Stimulated activated CD8-positive, alpha-beta memory T cell treated with anti-CD3 and anti-CD28 coated beads, Interleukin-15, amount 100 ng/mL, for 4 hours (primary cell): ENCODE measurements at places on chromosomes 5 and 9.

DNA sequence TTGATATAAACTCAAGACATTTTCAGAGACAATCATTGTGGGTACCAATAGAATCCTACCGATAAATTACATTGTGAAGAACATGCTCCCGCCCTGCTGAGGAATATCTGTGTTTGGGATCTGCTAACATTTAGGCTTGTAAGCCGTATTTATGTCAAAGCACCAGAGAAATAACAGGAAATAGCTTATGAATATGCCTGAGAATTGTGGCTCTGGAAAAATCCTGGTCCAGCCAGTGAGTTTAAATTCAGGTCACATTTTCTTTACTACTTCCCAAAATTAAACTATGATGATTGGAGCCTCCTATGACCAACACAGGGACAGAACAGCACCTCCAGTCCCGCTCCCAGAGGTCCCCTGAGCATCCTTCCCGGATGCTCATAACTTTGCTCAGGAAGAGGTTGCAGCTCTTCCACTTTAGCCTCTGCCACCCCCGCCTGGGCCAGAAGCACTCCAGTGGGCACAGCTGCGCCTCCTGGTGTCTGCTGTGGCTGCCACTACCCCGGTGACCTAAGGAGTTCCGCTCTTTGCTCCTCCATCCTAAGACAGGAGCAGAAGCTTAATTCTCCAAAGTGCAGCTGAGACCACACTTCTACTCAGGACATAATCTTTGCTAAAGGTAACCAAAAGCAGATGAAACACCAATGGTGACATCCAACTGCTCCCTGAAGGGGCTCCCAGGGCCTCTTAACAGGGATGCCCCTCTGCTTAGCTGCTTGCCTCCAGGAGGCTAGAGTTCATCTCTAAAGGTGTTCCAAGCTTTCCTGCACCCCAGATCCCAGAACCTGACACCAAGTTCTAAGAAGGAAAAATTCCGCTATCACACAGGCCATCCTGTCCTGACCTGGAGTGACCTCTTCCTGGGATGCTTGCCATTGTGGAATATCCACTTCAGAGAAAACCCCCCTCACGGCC, 58.8 kb downstream of the SLC1A1 start:
- DNase-seq = no peak

- no peak for DNase-seq
Observed at GRCh38 chr5:136106351-136107031, 26.2 kb upstream of the SMAD5 start.

- DNase-seq = no peak
Observed at GRCh38 chr5:171175746-171176145, 133.3 kb upstream of the TLX3 start.

DNA sequence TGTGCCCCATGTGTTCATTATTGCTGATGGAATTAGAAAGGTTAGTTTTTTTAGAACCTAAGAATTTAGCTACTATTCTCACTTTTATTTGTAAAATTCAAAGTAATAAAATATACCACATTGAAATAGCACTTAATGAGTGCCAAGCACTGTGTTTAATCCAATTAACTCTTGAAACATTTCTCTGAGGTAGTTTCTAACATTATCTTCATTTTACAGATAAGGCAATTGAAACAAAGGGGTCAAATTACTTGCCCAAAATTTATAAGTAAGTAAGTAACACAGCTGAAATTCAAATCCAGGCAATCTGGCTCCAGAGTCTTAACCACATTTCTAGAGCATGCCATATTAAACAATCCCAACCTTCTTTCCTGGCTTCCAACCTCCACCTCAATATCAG, 84.2 kb downstream of the MLLT3 start:
- DNase-seq = no peak

GRCh38 chr9:98081477-98082219, 25.1 kb downstream of the NANS start:
- DNase-seq = no peak

GRCh38 chr5:78522476-78523260, 125.9 kb downstream of the LHFPL2 start:
- DNase-seq = no peak

- DNase-seq = no peak
Observed at GRCh38 chr5:166166071-166166470, 2125.4 kb upstream of the WWC1 start.

DNA sequence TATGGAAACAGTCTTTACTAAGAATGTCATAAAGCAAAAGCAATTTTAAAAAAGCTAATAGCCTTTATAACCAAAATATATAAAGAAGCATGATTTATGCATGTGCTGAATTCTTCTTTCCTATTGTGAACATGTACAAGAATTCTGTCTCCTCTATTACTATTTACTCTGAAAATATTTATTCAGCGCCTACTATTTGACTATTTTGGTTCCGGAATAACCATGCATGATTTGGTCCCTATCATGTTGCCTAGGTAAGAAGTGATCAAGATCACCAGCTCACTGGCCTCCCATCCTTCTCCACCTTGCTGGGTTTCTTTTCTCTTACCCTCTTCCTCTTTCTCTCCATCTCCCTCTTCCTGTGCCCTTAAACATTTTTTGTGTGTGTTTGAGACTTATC, 443.8 kb downstream of the SH3GL2 start:
- DNase-seq = no peak

- no peak for DNase-seq
Observed at GRCh38 chr9:114434878-114435311, 47.1 kb upstream of the AKNA start.

- DNase-seq = no peak
Observed at GRCh38 chr9:127144670-127145445, 22.4 kb upstream of the ANGPTL2 start.

- DNase-seq = no peak
Observed at GRCh38 chr5:167488371-167488770, 803.1 kb upstream of the WWC1 start.
